ENCODE measurements at places on chromosomes 11 and 22. TPM values are rescaled to one million over a fixed set of nuclear protein-coding genes. Genes with fewer than 3 reads are reported as not detected.
A peak's percentile ranks its signal among the peaks of the same experiment; 100 is the strongest.

The DTX4 gene
- total RNA-seq, result 0.22 TPM

The MRGPRX1 gene
- not detected for total RNA-seq

The RPS3 gene
- total RNA-seq, result 1,048 TPM

The TECTA gene
- total RNA-seq, result 1.4 TPM

DNA sequence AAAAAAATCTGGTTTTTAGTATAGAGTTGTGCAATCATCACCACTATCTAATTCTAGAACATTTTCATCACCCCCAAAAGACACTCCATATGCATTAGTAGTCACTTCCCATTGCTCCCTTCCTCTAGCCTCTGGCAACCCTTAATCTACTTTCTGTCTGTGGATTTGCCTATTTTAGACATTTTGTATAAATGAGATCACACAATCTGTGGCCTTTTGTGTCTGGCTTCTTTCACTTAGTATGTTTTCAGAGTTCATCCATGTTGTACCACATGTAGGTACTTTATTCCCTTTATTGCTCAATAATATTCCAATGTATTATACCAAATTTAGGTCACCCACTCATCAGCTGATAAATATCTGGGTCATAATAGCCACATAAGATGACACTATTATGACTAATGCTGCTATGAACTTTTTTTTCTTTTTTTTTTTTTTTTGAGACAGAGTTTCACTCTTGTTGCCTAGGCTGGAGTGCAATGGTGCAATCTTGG is 67.5 kb upstream of the SCUBE2 start:
- no peaks in the 10 kb centered on the region for H3K27me3 ChIP-seq
- DNase-seq, result peak; percentile 90
- peak overlapping the region; percentile 83 for H3K27ac ChIP-seq
- peaks cover 26% of the 10 kb centered on the region for H3K36me3 ChIP-seq
- no peak overlapping the region for H3K4me3 ChIP-seq

DNA sequence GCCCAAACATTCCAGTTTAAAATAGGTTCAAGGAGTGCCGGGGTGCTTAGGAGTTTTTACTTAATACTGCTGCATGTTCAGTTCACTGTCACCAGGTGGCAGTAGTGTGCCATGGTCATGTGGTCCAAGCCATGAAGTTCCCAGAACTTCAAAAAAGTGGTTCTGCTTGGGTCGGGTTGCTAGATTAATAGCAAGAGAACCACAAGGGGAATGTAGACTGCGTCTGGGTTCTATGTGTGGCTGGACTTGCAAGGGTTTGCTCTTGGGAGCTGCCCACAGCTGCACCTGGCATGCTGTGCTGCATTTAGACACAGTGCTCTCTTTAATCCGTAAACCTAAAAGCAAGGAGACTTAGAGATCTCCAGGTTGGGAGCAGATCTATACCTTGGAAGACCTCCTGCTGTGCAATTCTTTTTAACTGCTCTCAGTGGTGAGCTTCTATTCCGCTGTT is 6.5 kb upstream of the SPON1 start:
- H3K27me3 ChIP-seq, result peaks cover 45% of the 10 kb centered on the region
- no peaks in the 10 kb centered on the region for H3K4me1 ChIP-seq
- H3K4me3 ChIP-seq, result no peak overlapping the region
- peak; percentile 74 for DNase-seq

- H3K4me1 ChIP-seq, result peaks cover 20% of the 10 kb centered on the region
- peak; percentile 65 for DNase-seq
- no peaks in the 10 kb centered on the region for H3K27me3 ChIP-seq
- H3K4me3 ChIP-seq, result peak overlapping the region; percentile 89
- H3K36me3 ChIP-seq, result peaks cover 36% of the 10 kb centered on the region
Measured at GRCh38 chr11:10856689-10857458, 979 bp downstream of the ZBED5 start.

DNA sequence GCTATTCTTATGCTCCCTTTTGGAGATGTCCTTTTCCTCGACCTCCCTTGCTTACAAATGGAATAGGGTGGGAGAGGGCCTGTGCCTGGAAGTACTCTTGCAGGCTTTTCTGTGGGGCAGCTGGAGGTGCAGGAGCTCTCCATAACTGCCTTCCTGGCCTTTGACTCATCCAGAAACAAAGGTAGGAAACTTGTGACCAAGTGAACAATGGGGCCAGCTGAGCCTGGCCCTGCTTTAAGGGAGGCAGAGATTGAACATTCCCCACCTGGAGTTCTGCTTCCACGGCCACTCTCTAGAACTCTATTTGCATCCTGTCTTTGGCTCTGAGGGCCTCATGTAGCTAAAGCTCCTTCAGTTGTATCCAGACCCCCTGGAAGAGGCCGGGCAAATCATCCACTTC is 5.1 kb upstream of the LYVE1 start:
- H3K4me1 ChIP-seq, result peaks cover 5% of the 10 kb centered on the region
- H3K27ac ChIP-seq, result no peak overlapping the region
- DNase-seq, result no peak
